ENCODE measurements at places on chromosomes 11 and 22. TPM values are rescaled to one million over a fixed set of nuclear protein-coding genes. Genes with fewer than 3 reads are reported as not detected.

GRCh38 chr11:94926698-94927237 lies 46.6 kb downstream of the CWC15 start:
- peaks cover 14% of the 10 kb centered on the region for H3K36me3 ChIP-seq
- DNase-seq, result no peak
- H3K27me3 ChIP-seq, result peaks cover 4% of the 10 kb centered on the region

DNA sequence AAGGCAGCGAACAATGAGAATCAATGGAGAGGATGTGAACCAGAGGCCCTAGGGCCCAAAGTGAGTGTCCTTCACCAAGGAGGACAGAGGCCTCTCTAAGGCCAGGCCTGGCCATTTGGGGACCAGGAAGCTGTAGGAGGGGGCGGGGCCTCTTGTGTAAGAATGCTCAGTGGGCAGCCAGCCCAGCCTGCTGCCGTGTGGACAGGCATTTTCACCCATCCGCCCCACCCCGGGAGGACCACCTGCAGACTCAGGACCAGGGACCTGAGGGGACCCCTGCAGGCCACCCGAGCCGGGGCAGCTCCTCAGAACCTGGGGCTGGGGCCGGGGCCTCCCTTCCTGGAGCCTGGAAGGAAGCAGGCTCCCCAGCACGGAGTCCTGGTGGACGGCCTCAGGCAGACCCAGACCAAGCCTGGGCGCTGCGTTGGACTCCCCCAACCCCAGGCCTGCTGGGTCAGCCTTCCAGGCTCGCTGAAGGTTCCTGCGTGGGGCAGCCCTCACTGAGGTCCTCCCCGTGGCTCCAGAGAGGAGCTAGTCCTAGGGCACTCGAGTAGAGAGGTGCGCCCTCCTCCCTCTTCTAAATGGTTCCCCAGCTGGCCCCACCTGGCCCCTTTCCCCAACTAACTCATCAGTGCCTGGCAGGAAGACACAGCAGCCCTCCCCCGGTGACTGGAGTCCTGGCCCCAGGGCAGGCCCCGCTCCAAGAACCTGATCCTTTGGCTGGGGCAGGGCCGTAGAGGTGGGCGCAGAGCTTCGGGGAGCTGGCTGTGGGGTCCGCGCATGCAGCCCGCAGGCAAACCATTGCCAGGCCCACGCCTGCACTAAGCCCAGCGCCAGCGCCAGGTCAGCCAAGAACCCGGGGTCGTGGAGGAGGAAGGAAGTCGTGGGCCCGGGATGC lies 1.5 kb upstream of the TRABD start:
- H3K27me3 ChIP-seq, result peaks cover 2% of the 10 kb centered on the region
- H3K4me3 ChIP-seq, result peak overlapping the region; percentile 72
- peaks cover 9% of the 10 kb centered on the region for H3K4me1 ChIP-seq
- peaks cover 9% of the 10 kb centered on the region for H3K36me3 ChIP-seq

- H3K4me1 ChIP-seq, result no peaks in the 10 kb centered on the region
- H3K27ac ChIP-seq, result no peak overlapping the region
- no peak for DNase-seq
- H3K4me3 ChIP-seq, result no peak overlapping the region
Measured at GRCh38 chr11:112016765-112017376, 8.3 kb upstream of the DLAT start.

- peaks cover 55% of the 10 kb centered on the region for H3K4me1 ChIP-seq
- H3K4me3 ChIP-seq, result no peak overlapping the region
- DNase-seq, result no peak
- peaks cover 65% of the 10 kb centered on the region for H3K36me3 ChIP-seq
Measured at GRCh38 chr22:30328466-30329049, 1.8 kb upstream of the TBC1D10A start.

DNA sequence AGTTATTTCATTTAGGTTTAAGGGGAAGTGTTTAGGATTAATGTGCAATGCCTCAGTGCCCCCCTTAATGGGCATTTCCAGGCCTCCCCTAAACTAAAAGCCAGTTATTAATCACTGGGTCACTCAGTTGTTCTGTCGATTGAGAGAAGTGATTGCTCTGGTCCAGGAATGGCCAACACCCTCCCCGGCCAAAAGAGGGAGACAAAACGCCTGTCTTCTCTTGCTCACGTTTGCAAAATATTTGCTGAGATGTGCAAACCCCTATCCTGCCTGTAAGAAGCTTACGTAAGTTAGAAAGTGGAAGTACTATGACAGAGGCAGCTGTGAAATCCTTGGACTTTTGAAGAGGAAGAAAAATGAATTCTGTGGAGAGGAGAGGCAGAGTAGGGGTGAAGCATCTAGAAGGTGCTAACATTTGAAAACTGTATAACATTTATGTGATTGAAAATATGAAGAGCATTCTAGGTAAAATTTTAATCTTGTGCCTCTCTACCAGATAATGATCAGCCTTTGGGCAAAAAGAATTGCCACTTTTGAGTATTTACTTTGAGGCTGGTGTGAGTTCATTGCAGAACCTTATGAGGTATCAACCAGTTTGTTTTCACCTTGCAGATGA lies 37.7 kb downstream of the NTM start:
- no peaks in the 10 kb centered on the region for H3K27me3 ChIP-seq
- no peaks in the 10 kb centered on the region for H3K36me3 ChIP-seq
- H3K27ac ChIP-seq, result no peak overlapping the region

- DNase-seq, result no peak
- no peak overlapping the region for H3K27ac ChIP-seq
- peaks cover 1% of the 10 kb centered on the region for H3K27me3 ChIP-seq
- H3K36me3 ChIP-seq, result no peaks in the 10 kb centered on the region
- no peaks in the 10 kb centered on the region for H3K4me1 ChIP-seq
- no peak overlapping the region for H3K4me3 ChIP-seq
Measured at GRCh38 chr22:42419243-42419881, 12.8 kb downstream of the NFAM1 start.

DNA sequence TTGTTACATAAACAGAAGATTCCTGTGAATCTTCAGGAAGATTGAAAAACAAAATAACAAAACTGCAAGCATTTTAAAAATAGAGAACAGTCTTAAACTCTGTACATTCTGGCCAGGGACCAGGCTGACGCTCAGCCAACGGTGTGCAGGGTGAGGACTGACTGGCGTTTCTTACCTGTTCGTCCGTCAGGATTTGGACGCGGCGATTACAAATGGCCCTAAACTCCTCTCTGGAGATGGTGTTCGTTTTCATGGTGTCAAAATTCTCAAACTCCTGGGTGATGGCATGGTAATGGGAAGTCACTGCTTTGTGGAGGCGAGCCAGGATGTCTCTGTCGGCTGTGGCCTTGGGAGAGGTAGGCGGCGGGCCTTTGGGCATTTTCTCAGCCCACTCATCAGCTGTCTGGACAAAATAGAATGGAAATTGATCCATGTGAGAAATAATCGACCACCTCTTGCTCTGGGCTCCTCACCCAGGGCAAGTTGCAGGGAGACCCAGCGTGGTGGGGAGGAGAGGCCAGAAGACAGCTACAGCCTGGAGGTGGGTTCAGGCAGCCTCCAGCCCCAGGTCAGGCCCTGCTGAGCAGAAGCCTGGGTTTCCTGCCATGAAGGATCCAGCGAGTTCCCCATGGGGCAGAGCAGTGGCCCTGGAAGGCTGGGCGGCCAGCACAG lies 143.0 kb downstream of the MPPED1 start:
- no peak overlapping the region for H3K27ac ChIP-seq
- H3K4me3 ChIP-seq, result no peak overlapping the region
- H3K27me3 ChIP-seq, result no peaks in the 10 kb centered on the region
- H3K36me3 ChIP-seq, result no peaks in the 10 kb centered on the region
- H3K4me1 ChIP-seq, result no peaks in the 10 kb centered on the region

- no peak for DNase-seq
- H3K27me3 ChIP-seq, result peaks cover 6% of the 10 kb centered on the region
- H3K27ac ChIP-seq, result peak overlapping the region; percentile 7
- H3K4me3 ChIP-seq, result no peak overlapping the region
- peaks cover 35% of the 10 kb centered on the region for H3K4me1 ChIP-seq
- no peaks in the 10 kb centered on the region for H3K36me3 ChIP-seq
Measured at GRCh38 chr22:37534445-37534844, 15.2 kb upstream of the CARD10 start.

The POU2F3 gene
- total RNA-seq, result not detected
